ENCODE measurements at places on chromosomes 12 and 14.

GRCh38 chr12:107179871-107180270 is 86.5 kb upstream of the CRY1 start:
- DNase-seq = no peak

DNA sequence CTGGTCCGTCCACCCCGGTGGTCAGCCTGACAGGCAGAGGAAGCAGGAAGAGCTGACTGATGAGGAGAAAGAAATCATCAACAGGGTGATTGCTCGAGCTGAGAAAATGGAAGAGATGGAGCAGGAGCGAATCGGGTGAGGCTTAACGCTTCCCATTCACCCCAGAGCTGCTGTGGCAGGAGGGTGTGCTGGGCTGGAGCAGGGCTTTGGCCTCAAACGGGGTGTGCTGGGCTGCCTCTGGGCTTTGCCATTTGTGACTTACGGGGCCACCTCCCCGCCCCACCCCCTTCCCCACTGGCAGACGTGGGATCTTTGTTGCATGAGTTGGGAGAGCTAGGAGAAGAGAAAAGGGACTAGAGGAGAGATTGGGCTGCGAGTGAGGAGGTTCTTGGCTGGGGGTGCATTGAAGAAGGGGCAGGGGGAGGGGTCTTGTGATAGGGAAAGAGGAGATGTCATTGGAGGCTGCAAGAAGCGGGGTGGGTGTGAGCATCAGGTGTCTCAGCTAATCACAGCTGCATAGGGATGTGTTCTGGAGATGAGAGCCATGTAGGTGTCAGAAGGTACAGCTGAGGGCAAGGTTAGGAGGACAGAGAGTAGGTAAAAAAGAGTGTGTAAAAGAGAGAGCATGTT is 56.3 kb downstream of the RPH3A start:
- DNase-seq = no peak

- no peak for DNase-seq
These were observed 163.5 kb downstream of the KTN1 start for GRCh38 chr14:55743551-55743950.

DNA sequence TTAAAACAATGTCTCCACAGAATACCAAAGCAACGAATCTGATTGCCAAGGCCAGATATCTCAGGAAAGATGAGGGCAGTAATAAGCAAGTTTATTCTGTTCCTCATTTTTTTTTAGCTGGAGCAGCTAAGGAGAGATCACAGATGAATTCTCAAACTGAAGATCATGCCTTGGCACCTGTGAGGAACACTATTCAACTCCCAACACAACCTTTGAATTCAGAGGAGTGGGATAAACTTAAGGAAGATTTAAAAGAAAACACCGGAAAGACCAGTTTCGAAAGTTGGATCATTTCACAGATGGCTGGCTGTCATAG is 994 bp downstream of the PRORP start:
- DNase-seq = no peak

GRCh38 chr12:9634177-9634803 is 26.6 kb upstream of the KLRB1 start:
- peak; percentile 45 for DNase-seq
